Cortex of kidney (tissue), 1 donor: ENCODE measurements at places on chromosomes 16 and 17.

DNA sequence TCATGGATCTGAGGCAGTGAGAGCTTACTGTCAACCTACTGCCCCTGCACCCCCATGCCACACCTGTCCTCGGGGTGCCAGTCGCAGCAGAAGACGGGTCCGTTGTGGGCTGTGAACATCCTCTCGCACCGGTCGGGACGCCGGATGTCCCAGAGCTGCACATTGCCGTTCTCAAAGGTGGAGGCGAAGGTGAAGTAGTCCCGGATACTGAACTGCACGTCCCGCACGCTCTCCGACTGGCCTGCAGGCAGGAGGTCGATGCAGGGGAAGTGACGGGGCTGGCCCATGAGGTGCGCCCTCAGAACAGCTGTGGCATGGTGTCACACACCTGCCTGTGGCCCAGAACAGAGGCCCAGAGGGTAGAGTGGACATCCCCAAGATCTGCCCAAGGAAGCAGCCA is 2.7 kb downstream of the WDR24 start:
- DNase-seq, result no peak

GRCh38 chr16:85279825-85280545 is 167.7 kb upstream of the CIBAR2 start:
- DNase-seq, result no peak

GRCh38 chr17:45077643-45078042 is 16.5 kb downstream of the NMT1 start:
- no peak for DNase-seq

GRCh38 chr17:39699818-39700147 is at the start of gene ERBB2:
Gene ERBB2 (plus strand): TSS chr17:39700064. CDS start chr17:39700239, 175 bp downstream.
- DNase-seq, result no peak

GRCh38 chr17:67358612-67359011 is 7.8 kb downstream of the PSMD12 start:
- DNase-seq, result no peak

DNA sequence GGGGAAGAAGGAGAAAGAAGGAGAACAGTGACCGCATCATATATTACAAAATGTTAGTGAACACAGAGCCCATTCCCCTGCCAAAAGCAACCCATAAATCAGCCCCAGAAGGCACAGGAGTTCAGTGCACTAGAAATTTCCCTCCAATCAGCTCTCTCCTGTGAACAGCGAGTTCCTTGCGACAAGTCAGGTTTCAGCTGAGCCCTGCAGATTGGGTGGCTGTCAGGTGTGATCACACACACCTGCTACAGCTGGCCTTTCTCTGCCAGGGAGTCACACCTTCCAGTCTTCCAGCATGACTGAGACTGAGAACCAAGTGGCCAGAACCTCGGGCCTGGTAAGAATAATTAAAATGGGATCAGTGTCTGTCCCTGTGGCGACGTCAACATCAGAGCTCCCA is 60.2 kb downstream of the SHISA9 start:
- no peak for DNase-seq

DNA sequence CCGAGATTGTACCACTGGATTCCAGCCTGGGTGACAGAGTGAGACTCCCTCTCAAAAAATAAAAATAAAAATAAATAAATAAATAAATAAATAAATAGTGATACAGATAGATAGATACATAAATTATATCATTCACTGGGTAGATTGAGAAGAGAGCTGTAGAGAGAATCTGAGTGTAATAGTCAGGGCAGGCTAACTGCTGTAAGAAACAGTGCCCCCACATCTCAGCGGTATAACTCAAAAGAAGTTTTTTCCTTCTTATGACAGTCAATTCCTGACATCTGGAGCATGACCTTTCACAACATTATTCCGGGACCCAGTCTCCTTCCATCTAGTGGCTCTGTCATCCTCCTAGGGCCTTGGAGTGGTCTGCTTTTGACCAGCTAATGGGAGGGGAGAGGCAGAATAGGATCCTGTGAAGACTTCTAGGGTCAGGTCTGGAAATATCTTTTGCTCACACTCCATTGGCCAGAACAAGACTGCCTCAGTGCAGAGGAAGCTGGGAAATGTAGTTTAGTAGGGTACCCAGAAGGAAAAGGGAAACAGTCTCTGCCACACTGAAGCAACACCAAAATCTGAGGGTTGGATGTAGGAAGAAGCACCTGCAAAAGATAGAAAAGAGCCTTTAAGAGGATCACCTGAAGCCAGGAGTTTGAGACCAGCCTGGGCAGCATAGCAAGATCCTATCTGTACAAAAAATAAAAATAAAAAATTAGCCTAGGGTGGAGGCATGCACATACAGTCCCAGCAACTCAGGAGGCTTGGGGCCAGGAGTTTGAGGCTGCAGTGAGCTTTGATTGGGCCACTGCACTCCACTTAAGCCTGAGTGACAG is 3.0 kb upstream of the QPRT start:
- DNase-seq, result no peak

GRCh38 chr16:17068524-17068923 is 402.2 kb downstream of the XYLT1 start:
- no peak for DNase-seq

DNA sequence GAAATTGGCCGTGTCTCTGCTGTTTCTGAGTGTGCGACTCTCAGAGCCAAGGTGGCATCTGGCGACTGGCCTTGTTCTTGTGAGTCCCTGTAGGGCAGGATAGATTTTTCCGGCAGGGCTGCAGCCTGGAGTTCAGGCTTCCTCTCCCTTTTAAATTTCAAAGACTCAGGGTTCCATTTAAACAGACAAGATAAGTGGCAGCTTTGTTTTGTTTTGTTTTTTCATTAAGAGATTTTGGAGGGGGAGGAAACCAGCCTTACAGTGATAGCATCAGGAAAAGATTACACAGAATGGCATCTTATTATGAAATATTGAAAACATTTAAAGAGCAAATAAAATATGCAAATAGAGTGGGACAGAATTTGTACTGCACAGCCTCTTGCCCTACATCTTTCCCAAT is 151.3 kb downstream of the RPTOR start:
- no peak for DNase-seq

- no peak for DNase-seq
These were observed 26.3 kb downstream of the MRTFB start for GRCh38 chr16:14097182-14097959.

- no peak for DNase-seq
These were observed 54.1 kb upstream of the NFAT5 start for GRCh38 chr16:69511651-69512050.

DNA sequence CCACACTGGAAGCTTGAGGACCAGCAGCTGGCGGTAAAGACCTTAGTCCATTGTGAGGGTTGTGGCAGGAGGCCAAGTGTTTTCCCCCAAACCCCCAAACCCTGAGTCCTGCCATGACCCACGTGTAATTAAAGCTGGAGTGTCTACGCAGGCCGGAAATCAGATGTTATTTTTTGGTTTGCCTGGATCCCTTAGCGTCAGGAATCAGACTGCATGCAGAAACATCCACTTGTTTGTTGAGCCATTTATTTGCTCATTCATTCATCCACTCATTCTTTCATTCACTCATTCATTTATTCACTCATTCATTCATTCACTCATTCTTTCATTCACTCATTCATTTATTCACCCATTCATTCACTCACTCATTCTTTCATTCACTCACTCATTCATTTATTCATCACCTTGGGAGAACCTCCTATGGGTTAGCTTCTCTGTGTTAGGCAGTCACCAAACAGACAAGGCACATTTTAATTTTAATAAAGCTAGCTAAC is 313.1 kb downstream of the MAF start:
- no peak for DNase-seq

- DNase-seq, result no peak
These were observed 371.8 kb upstream of the SALL1 start for GRCh38 chr16:51522902-51523301.

GRCh38 chr17:11589716-11590115 is 8.6 kb upstream of the DNAH9 start:
- DNase-seq, result no peak

DNA sequence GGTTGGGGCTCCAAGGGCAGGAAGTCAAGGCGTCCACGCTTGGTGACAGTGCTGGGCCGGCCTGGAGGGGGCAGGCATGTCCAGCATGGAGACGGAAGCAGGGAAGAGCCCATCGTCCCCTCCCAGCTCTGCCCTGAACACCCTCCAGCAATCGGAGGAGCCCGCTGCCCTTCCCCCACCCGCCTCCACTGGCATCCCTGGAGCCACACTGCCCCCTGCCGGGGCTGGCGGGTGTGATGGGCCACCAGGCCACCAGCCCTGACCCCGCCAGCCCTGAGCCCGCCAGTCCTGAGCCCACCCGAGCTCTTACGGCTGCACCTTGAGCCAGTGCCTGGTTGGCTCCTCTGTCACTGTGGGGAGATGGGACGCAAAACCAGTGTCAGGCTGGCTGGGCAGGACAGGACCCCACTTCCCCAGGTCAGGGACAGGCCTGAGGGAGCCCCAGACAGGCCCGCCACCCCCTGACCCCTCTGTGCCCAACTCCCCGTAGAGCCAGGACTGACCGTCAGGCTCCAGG is 4.1 kb upstream of the CDH15 start:
- DNase-seq, result no peak

GRCh38 chr17:55742272-55743102 is 8.4 kb upstream of the PCTP start:
- no peak for DNase-seq

DNA sequence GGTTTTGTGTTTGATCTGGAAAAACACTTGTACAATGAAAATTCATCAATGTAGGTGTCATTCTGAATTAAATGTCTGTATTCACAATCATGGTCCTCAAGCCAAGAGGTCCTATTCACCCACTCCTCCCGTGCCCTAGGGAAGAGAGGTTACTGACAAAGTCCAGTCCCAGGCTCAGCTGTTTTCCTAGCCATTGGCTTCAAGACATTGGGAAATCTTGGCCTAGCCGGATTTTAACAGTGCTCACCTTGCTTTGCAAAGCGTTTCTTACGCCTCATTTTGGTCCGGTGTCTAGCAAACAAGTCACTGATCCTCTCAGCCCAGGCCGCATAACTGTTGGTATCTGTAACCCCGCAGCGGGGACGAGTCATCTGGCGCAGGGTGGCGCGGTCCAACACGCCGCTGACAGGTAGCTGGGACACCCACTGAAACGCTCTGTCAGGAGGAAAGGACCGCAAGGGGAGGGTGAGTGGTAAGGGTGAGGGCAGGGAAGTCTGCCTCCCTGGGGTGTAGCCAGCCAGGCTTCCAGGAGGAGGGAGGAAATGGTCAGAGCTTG is 16.7 kb downstream of the MMP28 start:
- DNase-seq, result no peak

- no peak for DNase-seq
These were observed 2.5 kb downstream of the STAT5B start for GRCh38 chr17:42273474-42274252.

DNA sequence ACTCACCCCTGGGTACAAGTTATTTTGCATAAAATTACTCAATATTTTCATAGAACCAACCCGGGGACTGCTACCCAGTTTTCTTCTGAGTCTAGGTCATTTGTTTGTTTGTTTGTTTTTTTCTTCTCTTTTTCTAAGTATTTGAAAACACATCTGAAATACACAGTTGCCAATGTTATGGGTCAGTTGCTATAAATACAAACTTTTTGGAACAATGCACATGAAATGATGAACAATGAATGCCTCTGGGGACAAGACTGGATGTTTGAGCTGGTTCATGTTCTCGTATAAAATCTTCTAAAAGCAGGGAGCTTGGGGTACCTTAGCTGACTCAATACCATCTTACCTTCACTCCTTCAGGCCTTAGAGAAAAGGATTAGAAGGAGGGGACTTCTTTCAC is 30.5 kb downstream of the TMEM238L start:
- DNase-seq, result no peak

DNA sequence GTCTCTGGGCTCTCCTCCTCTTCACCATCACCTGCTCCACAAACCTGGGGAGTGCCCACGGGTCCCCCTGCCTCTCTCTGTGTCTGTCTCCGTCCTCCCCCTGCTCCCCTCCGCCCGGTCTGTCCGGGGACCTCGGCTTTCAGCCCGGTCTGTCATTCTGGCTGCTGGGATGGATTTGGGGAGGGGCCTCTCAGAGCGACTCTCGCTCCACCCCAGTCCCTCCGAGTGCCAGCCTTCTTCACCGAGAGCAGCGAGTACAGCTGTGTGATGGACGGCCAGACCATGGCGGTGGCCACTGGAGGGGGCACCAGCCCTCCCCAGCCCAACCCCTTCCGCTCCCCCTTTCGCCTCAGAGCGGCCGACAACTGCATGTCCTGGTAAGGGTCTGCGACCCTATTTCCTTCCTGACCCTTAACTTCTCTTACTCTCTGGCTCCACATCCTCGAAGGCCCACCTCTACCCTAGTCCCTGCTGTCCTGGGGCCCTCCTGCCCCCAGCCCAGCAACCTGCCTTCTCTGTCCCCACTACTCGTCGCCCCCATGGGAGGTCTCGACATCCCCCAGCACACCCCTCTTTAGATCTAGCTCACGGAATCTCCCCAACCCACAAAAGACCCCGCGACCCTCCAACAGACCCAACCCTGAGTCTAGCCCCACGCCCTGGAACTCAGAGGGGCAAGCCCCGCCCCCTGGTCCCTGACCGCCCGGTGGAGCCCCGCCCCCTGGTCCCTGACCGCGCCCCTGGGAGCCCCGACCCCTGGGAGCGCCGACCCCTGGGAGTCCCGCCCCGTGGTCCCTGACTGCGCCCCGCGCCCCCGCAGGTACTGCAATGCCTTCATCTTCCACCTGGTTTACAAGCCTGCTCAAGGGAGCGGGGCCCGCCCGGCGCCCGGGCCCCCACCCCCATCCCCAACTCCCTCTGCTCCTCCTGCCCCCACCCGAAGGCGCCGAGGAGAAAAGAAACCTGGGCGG is 5.6 kb upstream of the CXCL16 start:
- no peak for DNase-seq

DNA sequence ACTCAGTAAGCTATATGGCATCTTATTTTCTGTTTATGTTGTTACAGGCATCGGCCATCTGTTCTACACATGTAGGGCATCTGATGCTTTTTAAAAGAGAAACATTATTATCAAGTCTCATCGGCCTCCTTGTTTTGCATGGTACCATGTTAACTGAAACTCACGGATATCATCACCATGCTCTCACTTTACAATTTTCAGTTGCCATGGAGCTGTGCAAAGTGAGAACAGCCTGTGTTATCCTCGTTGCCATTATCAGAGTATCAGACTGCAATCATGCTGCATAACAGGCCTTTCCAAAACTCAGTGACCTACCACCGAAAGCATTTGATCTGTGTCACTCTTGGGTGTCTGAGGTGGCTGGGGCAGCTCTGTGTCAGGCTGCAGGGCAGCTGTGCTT is 110.3 kb downstream of the C17orf67 start:
- no peak for DNase-seq

DNA sequence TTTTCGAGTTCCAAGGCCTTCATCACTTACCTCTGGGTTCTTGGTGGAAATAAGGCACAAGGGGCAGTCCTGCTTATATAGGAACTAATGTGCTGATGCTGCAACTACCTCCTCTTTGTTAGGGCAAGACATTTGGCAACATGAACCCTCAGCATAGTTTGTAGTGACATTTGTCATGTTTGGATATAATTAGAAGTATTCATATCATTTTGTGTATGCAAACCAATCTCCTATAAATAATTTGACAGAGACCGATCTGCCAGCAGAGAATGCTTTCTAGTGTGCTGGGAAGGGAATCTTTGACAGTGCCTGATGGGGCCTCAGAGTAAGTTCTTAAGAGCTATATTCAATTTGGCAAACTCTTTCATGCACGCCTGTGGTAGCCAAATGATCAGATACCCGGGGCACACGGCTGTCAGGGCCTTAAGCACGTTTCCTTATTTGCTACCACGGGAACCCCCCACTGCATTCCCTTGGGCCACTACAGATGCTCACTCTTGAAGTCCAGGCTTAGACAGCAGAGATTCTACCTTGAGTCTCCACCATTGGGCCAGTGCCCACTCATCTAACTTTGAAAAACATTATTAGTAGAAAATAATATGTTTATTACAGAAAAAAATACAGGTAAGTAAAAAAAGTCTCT is at the start of gene MYH8:
MYH8 (minus strand) TSS at position 51 of the 643 bp plus-strand sequence. CDS start 1,723 bp downstream, outside the sequence.
- no peak for DNase-seq
